AG09309 (cell line): ENCODE measurements at places on chromosomes 12 and 14.

DNA sequence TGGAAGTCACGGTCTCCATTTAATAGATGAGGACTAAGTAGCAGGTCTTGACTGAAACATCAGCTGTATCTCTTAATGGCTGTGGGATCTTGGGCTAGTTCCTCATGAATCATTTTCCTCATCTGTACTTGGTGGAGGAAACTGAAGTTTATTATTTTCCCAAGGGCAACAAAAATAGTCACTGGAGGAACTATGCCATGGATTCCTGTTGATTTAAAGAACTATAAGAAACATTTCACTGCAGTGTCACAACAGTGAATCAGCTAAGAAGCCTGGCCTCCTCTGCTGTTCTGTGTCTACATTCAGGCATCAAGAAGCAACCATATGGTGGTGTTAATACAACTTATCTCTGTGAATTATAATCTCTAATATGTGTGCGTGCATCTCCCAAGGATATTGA, 200.5 kb downstream of the STXBP6 start:
- no peak for DNase-seq

DNA sequence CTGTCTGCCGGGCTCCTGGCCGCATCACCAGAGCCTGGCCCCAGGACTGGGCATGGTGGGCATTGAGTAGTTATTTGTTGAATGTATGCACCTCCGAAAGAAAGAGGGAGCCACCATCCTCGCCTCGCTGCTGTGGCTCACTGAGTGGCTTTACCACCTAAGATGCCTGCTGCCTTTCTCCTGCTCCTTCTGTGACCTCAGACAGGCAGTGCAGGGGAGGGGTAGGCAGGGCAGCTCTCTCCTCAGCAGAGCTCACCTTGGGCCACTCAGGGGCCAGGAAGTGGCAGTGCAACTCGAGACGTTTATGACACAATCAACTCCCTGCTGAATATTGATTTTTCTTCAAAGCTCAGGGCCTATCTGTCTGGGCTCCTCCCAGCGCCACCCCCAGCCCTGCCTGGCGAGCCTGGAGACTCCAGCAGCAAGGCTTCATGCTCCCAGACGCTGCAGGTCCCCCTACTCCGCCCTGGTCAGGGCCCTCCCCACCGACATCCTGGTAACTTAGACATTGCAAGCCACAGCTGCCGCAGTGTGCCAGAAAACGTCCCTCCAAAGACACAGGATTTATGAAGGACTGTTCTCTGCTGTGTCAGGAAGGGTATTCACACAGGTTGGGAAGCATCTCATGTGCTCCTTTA, 84.3 kb upstream of the DIO3 start:
- no peak for DNase-seq

GRCh38 chr12:7709969-7710675, 1.1 kb upstream of the DPPA3 start:
- no peak for DNase-seq

DNA sequence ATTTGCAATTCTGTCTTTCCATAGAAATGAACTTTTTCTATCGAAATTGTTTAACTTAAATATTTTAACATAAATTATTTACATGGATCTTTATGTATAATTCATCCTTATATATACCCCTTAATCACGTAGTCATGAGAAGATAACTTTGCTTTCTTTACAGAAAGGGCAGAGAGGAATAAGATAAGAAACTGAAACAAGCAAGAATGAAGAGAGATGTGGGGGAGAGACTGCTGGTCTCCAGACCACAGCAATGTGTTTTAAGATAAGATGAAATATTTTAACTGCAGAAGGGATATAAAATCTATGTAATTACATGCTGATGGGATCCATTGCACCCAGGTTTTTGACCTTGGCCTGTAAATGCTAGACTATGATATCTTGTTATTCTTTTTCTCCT, 34.7 kb upstream of the DNM1L start:
- DNase-seq, result no peak

- no peak for DNase-seq
Observed at GRCh38 chr12:110563702-110564470, 19.2 kb downstream of the PPTC7 start.

- no peak for DNase-seq
Observed at GRCh38 chr14:94449930-94450329, 2.7 kb downstream of the SERPINA11 start.

DNA sequence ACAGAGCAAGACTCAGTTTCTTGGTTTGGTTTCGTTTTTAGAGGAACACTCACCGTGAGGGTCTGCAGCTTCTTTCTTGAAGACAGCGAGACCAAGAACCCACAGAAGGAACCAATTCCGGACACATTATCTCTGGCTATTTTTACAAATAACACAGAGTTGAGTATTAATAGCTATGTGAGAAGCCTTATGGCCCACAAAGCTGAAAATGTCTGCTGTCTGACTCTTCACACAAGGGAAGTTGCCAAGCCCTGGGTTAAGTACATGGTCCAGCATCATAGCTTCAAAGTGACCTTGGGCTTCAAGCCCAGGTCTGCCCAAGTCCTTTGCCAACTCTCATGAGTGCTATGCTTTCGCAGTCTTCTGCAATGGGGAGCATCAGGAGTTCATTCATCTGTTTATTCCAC, 2.6 kb upstream of the LGMN start:
- DNase-seq, result no peak

- DNase-seq, result no peak
Observed at GRCh38 chr14:63960926-63961567, 108.2 kb downstream of the SYNE2 start.

GRCh38 chr12:13504736-13505135, 308.2 kb downstream of the EMP1 start:
- no peak for DNase-seq

GRCh38 chr12:2479851-2480535, 314.8 kb upstream of the FKBP4 start:
- no peak for DNase-seq

- no peak for DNase-seq
Observed at GRCh38 chr12:93274937-93275336, 102.8 kb upstream of the NUDT4 start.

DNA sequence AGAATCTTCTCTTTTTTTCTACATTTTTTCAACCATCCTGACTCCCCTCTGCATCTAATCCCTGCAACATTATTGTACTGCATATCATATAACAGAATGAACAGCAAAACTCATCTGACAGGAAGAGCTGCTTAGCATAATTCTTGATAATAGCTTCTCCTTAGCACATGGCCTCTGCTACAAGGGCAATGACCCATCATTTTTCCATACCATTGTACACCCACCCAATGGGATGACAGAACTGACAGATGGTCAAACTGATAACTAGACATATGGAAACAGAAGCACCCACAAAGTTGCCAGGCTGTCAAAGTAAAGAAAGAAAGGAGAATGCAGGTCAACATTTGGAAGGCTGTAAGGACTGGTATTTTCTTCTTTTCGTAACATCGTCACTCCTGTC, 390.4 kb upstream of the USP15 start:
- no peak for DNase-seq

- no peak for DNase-seq
Observed at GRCh38 chr12:9064815-9065606, 50.7 kb downstream of the A2M start.

DNA sequence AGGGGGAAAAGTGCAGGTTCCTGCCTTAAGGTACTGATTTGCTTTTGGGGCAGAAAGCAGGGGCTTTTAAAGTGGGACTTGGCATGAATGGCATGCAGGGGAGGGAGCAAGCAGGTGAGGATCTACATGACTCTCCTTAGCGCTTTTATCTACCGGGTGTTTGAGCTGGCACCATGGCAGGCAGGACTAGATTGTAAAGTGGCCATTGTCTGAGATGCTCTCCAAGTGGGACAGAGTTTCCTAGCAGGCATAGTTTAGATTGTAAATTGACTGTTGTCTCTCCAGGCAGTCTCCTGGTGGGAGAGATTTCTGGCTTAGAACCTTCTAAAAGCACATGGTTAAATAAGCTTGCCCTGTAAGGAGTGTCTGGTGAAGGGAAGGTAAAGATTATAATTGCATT, 5.3 kb upstream of the DICER1 start:
- DNase-seq, result no peak

- DNase-seq, result no peak
Observed at GRCh38 chr14:89214221-89214965, 202.6 kb downstream of the FOXN3 start.

GRCh38 chr14:102085948-102086708, 716 bp downstream of the HSP90AA1 start:
- no peak for DNase-seq
